ENCODE measurements at places on chromosomes 7 and 10.

GRCh38 chr7:22320416-22320815, 36.5 kb downstream of the RAPGEF5 start:
- DNase-seq = no peak

GRCh38 chr7:116236020-116236630, 25.8 kb downstream of the TES start:
- DNase-seq = peak; percentile 51

- DNase-seq = no peak
Observed at GRCh38 chr10:898141-898540, 33.4 kb downstream of the LARP4B start.

DNA sequence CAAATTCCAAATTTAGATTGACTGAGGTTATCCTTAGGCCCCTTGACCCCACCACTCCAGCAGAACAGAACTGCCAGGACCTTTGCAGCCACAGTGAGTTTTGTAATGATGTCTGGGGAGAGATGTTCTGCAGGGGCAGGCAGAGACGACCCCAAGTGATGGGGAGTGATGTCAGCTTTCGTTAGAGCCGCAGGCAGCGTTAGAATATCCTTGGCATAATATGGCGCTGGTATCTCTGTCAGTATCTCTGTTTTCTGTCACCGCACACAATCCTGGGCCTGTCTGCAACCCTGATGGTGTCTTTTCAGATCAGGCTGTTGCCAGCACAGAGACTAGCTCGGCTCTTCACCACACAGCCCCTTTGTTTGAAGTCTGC, 1083.6 kb downstream of the KCNMA1 start:
- no peak for DNase-seq

DNA sequence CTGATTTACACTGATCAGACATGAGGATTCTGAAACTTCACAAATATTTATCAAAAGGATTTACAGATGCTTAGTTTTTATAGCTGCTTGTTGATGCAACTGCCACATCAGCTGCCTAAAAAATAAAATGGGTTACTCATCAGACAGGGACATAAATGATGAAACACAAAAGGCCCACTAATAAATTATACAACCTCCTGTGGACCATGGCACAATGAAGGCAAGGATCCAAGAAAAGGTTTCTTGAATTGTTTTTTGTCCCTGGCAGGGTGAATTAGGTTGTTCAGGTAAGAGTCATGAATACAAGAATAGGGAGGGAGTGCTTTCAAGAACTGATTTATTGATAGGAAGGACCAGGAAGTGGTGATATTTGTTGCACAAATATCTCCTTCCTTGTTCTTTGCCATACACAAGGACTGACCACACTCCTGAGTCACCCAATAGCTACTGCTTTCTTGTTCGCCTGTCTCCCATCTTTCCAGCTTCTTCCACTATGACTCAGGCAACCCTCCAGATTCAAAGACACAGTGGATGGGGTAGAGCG, 234.5 kb downstream of the AHR start:
- no peak for DNase-seq

GRCh38 chr10:42753507-42754154, 29.0 kb upstream of the BMS1 start:
- no peak for DNase-seq

DNA sequence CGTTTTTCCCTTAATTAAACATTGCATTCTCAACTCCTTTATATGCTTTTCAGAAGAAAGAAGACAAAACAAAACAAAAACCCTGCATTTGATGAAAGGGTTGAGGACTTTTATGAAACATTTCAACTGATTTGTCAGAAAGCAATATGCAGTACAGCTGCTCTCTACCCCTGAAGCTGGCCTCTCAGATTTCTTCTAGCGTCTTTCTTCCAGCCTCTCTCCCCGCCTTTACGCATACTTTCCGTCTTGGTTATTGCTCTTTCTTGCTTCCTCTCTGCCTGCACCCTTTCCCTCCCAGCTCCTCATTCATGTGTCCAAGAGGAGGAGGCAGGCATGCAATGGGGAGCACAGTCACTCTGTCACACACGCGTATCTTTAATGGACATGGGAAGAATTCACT, 91.0 kb upstream of the COL1A2 start:
- DNase-seq = no peak

GRCh38 chr10:133418289-133418993, 6.0 kb downstream of the SPRN start:
- no peak for DNase-seq

DNA sequence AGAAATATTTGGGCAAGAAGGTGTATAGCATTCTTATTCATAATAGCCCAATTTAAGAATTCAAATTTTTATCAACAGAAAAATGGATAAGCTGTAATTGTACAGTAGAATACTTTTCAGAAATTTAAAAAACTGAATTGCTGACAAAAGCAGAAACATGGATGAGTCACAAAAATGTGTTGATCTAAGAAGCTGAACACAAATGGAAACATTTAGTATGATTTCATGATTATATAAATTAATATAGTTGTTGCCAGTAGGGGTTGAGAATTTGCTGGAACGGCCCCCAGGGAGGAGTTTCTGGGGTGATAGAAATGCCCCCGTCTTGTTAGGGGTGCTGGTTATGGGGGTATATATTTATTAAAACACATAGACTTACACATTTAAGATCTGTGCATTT, 179.1 kb downstream of the KLF6 start:
- DNase-seq = no peak

- no peak for DNase-seq
Observed at GRCh38 chr7:9603291-9603690, 1169.9 kb downstream of the NXPH1 start.

- peak; percentile 91 for DNase-seq
Observed at GRCh38 chr10:75111365-75111906, at the start of gene SAMD8. SAMD8 (plus strand) TSS chr10:75111656; CDS start chr10:75150529, 38,873 bp downstream.

DNA sequence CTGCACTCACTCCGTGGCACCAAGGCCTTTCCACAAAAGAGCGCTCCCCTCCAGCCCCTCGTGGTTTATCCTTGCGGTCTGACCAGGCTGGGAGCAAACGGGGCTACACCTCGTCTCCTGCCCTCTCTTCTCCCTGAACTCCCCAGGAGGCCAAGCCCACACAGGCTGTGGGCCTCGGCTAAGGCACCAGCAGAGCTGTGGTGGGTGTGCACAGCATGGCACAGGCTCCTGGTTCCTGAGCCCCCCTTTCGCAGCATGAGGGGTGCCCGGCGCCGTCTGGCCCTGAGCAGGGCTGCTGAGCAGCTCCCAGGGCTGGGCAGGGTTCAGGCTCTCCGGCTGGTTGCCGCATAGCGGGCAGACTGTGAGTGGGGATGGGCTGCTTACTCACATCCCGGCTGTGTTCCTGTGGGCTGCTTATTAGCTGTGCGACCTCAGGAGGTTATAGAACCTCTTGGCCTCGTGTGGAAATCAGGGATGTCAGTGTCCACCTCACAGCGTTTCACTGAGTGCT, 90.4 kb downstream of the ZMIZ1 start:
- DNase-seq = no peak

DNA sequence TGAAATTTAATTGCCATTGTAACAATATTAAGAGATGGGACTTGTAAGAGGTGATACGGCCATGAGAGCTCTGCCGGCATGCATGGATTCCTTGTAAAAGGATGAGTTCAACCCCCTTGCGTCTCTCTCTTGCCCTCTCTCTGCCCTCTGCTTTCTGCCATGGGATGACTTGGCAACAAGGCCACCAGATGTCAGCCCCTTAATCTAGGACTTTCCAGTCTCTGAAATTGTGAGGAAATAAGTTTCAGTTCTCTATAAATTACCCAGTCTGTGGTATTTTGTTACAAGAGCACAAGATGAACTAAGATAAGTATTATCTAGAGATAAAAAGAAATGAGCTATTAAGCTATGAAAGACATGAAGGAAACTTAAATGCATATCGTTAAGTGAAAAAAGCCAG, 145.7 kb upstream of the AHR start:
- no peak for DNase-seq

DNA sequence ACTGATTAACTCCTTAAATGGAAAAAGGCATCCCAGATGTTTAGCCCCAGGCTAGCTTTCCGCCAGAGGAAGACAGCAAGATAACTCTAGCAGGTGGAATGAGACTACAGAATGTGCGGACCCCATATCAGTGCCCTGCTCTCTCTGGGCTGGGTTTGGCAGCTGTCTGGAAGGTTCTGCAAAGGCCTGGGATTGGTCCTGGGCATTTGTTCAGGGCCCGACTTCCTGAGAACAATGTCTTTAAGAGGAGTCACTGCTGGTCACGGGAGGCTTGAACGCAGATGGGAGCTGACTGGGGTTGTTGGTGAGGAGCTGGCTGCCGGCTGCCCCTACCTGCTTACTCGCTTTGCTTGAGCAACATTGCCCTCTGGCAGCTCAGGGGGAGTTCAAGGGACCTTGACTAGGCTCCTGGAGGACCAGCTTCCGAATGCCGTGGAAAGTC, 130.6 kb upstream of the BTBD16 start:
- no peak for DNase-seq

DNA sequence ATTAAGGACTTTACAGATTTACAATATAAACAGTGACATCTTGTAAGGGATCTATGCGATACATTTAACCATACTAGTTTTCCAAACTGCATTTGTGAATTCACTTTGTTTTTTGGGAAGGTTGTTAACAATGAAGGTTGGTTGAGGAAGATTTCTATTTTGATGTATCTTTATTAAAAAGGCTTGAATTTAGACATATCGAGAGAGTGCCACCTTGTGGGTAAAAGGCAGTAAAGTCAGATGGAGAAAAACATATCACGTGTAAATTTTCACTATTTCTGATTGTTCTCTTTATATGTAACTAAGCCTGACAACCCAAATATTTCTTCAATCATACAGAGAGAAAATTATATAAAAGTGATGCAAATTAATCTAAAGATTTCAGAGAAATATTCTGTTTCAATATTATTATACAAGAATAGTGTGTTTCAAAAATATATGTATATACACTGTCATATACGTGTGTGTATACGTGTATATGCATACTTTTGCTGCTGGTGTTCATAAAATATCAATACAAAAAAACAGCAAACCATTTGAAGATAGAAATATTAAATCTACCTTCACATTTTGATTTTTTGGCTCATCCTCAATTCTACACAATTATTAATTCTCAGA, 988.6 kb downstream of the SORCS1 start:
- no peak for DNase-seq

DNA sequence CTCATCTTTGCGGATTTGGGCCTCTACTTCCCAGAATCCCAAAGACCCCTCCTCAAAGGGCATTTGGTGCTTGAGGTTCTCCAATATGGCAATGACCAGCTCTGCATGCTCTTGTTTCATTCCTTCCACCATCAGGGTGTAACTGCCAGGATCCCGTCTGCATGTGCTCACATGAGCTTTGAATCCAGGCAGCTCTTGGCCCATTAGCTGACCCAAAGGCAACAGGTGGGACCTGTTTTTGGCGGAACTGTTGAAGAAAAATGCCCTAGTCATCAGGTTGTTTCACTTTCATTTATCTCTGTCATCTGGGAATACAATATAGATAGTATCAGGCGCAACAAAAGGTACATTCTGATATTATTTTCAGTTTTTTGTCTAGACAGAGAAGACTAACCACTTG, 159.1 kb upstream of the TCF7L2 start:
- DNase-seq = no peak

GRCh38 chr7:129741743-129742213, 130.3 kb downstream of the NRF1 start:
- no peak for DNase-seq

DNA sequence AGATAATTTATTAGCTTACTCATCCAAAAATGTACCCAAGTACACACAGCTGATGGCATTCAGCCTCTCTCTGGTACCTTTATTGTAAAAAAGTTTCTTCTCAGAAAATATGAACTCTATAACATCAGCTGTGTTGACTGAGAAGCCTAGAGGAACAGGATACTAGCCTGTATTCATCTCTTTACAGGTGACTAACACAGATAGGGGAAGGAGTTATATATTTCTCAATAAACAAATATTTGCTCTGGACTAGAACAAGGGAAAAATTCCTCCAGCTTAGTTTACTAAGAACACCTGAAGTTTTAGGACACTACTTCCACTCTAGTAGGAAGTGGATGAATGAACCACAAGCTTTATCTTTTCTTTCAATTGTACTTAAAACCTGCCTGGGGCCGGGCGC, 67.8 kb downstream of the ZNF248 start:
- no peak for DNase-seq

GRCh38 chr7:159218170-159218569, 73.5 kb upstream of the VIPR2 start:
- no peak for DNase-seq

- no peak for DNase-seq
Observed at GRCh38 chr7:6399351-6399750, 48.4 kb downstream of the DAGLB start.

DNA sequence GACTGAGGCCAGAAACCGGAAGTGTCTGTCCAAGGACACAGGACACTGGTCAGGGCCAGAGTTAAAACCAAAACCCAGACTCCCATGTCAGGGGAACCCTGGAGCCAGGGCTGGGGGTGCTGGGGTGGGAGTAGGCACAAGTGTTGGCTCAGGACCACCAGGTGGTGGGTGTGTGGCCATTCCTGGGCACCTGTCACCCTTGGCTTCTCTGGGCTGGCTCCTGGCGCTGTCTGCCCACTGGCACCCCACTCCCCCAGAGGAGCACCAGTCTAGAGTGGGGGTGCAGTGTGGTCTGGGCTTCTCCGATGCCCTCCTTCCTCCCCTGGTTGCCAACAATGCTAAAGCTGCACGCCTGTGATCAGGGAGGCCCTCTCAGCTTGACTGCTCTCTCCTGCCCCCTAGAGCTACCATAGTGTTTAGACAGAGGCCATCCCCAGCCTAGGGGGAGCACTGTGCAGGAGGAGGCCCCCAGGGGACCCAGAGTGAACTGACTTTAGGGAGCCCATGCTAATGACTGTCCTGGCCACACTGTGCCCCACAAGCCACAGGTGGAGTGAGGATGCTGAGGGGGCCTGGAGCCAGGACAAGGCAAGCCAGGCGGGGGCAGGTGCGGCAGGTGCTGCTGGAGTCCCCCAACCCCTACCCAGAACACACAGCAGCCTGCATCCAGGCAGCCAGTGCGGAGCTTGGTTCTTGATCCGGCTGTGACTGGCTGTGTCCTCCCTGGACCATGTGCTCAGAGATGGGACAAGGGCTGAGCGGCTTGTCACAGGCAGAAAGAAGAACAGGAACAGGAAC, 11.0 kb downstream of the RASGEF1A start:
- no peak for DNase-seq

- no peak for DNase-seq
Observed at GRCh38 chr7:136925044-136925443, 56.6 kb downstream of the CHRM2 start.
